ENCODE measurements at places on chromosomes 2 and 18.

- no peak for DNase-seq
Measured at GRCh38 chr18:60372596-60372995, at the start of gene MC4R. MC4R (minus strand) TSS chr18:60372775; CDS start chr18:60372349, 426 bp downstream.

DNA sequence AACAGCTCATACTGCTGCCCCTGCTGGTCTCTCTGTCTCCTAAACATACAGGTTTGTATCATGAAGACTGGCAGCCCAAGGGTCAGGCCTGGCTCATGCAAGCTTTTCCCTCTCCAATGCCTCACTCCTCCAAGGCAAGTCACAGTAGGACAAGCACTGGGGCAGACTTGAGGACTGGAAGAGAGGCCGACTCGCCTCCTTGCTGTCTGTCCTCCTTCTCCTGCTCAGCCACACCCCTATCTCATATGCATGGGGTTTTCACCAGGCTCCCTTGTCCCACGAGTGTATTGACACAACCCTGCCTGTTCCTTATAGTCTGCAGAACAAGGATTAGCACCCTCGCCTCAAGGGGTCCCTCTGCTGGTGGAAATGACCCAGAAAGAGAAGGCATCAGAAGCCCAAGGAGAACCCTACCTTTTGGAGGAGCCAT is 223.7 kb downstream of the SOX11 start:
- DNase-seq: no peak

- DNase-seq: no peak
Measured at GRCh38 chr2:104863146-104863467, 9.2 kb downstream of the POU3F3 start.

DNA sequence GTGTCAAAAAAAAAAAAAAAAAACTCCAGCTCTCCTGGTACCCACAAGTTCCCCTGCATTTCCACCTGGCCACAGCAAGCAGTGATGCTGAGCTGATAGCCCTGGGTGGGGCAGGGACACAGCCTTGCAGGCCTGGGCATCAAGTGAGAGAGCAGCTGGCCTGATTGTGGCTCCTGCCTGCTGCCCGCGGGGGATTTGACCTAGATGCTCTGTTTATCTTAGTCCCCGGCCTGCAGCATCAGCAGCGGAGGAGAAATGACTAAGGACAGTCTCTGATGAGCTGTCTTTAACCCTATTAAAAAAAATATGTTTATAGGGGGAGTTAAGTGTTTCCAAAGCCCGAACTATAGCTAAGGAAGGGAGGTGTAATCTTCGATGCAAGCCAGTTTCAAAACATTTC is 102.6 kb downstream of the MTCL1 start:
- no peak for DNase-seq

DNA sequence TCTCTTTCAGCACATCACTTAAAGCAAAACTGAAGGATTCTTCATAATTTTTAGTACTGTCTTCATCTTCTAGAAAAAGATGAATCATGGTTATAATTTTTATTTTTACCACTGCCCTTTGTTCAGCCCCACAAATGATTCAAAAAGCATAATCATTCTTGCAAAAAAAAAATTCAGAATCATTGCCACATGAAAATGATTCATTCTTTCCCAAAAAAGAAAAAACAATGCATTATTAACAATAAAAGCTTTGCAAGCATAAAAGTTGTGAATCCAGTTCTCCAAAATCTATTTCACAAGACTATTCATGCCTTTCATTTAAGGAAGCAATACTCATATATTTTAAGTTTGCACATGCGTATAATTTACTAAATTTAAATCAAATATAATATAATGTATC is 204.8 kb downstream of the RBM43 start:
- no peak for DNase-seq

DNA sequence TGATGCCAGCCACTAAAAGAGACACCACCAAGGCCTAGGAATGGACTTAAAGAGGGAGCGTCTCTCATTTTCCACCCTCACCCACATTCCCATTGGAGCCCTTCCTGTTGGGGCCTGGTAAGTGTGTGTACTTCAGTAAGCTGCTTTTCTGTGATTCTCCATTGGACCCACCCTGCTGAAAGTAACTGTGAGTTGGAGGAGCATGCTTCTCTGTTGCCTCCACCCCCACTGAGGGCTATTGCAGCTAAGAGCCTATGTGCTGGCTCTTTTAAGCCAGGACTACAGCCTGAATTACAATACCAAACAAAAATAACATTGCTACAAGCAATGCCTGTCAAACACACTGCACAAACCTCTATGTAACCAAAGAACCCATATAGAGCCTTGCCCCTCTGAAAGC is 81.1 kb downstream of the TRABD2A start:
- DNase-seq: no peak

DNA sequence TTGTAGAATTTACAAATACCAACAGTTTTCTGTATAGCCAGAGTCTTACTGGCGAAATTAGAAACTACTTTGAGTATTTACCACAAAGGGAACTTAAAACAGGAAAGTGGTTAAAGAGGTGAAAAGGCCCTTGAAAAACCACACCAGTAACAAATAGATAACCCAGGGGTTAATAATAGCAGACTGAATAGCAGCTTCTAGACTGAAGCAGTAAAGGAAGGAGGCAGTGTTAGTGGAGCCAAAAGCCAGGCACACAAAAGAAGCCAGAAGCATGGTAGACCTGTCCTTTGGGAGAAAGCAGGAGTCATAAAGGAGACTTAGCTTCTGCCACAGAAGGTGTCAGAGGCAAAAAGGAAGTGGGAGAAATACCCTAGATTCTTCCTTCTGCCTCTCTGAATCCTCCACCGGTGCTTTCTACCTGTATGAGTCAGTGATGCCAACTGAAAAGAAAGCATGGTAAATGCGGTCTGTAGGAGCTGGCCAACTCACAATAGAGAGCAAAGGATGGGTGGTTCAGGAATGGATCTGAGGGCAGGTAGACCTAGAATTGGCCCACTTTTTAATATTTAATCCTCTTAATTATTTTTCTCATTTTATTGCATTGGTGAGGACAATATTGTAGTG is 97.3 kb downstream of the ARL6IP6 start:
- no peak for DNase-seq

GRCh38 chr18:471716-472115 is 28.8 kb downstream of the COLEC12 start:
- no peak for DNase-seq

GRCh38 chr18:9615280-9615797 is 980 bp upstream of the PPP4R1 start:
- no peak for DNase-seq

Measured in CD4-positive, alpha-beta T cell (primary cell).